ENCODE measurements at places on chromosomes 2 and 18.

DNA sequence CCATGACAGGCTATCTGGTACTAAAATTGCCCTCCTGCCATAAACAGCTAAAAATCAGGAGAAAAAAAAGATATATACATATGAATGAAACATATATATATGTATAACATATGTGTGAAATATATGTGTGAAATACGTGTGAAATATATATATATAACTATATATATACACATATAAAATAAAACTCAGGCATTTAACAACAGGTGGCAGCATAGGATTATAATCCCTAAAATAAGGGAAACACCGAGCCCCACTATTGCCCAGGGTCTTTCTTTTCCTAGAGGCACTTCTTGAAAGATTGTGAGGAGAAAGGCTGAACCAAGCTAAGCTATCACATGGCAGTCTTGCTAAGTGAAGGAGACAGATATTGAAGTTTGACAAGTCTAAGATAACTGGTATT, 65.9 kb upstream of the CYTIP start:
- no peak for DNase-seq

- DNase-seq = no peak
Measured at GRCh38 chr2:71410696-71411095, 42.7 kb upstream of the DYSF start.

DNA sequence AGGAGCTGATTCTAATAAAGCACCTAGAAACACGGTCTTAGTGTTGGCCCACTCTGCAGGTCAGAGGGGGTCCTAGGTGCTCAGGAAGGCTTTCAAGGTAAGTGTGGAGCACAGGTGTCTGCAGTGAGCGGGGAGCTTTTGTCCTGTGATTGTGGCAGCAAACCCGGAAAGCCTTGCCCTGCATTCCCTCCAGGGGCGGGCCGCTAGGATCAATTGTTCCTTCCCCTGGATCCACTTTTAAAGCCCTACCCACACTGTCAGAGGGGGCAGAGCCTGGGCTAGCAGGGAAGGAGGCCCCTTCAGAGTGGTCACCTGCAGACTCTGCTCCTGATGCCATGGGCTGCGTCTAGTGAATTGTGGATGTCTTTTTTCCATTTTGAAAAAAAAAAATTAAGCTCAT, 176.0 kb downstream of the CTIF start:
- DNase-seq = no peak

GRCh38 chr2:215368493-215368809, 56.6 kb downstream of the ATIC start:
- no peak for DNase-seq

GRCh38 chr2:238585836-238586821, 159.4 kb downstream of the ASB1 start:
- peak; percentile 3 for DNase-seq

DNA sequence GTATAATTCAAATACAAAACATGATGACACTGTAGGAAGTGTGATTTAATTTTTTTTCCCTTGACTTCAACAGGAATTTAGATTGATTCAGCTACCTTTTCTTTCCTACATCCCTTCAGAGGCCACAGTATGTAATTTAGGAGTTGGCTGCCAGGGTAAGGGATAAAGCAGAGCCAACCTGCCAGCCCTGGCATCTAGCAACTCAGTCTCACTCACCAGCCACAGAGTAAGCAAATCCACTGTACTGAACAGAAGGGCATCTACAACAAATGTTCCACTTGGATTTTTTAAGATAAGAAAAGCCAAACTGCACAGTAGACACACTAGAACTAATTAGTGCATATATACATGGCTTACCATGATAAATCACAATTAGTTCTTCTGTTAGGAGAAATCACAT, 54.3 kb upstream of the PEX13 start:
- no peak for DNase-seq

DNA sequence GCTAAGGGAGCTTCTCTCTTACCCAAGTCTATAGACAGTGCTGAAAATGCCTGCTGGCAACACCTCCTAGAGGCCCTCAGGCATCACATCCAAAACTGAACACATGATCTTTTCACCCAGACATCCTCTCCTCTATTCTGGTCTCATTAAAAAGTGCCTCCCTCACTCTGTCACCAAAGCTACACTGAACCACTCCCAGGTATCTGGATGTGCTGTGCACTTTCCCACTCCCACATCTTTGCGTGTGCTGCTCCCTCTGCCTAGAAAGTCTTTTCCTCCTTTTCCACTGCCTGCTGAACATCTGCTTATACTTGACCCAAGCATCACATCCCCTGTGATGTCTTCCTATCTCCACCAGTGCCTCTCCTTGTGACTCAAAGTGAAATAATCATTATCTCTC, 26.1 kb upstream of the STPG4 start:
- DNase-seq = no peak

DNA sequence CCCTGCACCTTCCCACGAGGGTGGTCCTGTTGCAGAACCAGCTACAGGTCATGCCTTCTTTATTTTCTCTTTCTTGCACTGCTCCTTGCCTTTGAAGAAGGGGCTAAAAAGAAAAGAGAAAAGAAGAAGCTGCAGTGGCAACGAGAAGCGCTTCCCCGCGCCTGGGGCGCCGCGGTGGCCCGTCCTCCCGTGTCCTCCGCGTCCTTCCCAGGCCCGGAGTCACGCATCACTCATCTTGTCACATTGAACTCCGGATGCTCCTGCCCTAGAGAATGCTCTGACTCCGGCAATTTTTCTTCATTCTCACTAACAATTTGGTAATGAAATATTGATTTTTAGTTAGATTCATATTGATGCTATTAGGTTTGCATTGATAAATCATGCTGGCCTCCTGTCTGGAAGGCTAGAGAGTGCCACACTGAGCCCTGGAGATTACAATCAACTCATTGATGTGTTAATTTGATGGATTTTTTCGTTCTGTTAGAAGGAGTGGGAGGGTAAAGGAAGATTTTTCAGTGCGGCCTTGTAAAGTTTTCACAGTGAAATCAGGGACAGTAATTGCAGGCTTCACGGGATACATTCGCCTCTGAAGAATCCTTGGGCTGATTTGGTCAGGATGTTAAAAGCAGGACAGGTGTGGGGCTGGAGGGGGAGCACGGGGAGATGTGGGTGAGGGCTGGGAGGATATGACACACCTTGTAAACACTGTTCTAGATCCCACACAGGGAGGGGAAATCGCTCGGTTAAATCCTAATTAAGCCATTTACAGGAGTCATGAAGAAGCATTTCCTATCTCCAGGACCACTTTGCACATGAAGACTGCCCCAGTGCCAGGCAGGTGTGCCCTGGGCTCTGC, 349.3 kb downstream of the ZNF516 start:
- DNase-seq = no peak

GRCh38 chr2:88866756-88867155, 175.3 kb downstream of the RPIA start:
- no peak for DNase-seq

DNA sequence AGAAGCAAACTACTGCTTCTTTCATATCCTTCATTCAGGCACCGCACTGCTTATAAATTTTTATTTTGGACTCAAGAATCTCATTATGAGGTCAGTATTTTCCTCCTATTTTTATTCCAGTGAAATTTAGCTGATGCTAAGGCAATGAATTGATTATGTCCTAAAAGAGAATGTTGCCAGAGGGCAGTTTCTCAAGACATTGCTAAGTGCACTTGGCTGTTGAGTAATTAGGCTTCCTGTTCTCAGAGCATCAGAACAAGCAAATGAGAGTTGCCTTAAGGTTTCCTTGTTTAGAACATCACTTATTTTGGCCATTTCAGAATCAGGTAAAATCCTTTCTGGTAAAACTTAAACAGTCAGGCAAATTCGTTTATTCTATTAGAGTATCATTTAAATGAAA, 548.6 kb upstream of the ZEB2 start:
- no peak for DNase-seq

DNA sequence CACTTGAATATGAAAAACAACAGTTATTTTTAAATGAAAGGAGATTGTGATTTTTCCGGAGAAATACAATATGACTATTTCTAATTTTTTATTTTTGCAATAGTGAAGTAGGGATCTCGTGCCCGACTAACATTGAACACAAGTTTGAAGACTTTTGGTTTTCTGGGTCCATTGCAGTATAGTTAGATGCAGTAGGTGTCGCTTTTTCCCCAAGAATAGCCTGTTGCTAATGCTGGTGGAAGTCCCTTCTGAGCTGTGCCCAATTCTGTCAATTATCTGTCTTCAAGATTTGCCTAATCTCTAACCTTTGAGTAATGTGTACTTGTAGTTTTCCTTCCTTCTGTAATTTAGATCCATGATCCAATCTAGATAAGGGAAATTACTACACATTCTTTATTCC, 36.5 kb downstream of the SEMA4F start:
- peak; percentile 48 for DNase-seq

DNA sequence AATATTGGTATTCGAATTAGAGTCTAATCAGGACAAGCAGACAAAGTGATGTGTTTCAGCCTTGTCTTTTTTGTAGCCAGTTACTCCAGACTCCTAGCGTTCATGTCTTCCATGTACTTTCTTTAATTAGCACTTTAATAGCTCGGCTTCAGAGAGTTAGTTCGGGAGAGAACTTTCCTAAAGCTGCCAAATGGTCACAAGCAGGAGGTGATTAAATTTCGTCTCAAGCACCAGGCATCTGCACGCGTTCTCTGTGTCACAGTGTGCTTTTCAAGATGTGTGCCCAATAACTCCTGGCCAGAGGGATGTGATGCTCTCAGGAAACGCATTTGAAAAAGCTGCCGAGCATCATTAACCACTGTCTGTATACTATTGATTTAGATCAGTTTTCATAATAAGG, 790.8 kb downstream of the SOCS6 start:
- no peak for DNase-seq

- DNase-seq = no peak
Measured at GRCh38 chr2:233519787-233520611, 46.6 kb downstream of the USP40 start.

- no peak for DNase-seq
Measured at GRCh38 chr2:3282056-3282998, 95.3 kb downstream of the EIPR1 start.

GRCh38 chr2:236166796-236167296, 1.3 kb downstream of the GBX2 start:
- DNase-seq = no peak

DNA sequence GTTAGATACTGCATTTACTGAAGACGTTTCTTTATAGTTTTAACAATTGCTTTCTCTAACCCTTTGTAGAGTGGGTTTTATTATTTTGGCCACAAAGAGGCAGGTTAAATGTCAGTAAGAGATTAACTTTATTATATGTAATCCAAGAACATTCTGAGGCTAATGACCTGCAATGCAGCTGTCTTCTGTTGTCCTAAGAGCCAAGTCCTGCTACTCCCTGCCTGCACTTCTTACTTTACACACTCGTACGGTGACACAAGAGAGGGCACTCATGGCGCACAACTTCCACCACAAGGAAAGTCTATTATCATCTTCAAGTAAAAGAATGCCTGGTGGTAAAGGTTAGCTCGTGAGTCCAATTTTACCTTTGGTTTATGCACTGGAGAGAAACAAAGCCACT, 471.0 kb upstream of the HNMT start:
- no peak for DNase-seq

- DNase-seq = no peak
Measured at GRCh38 chr2:227615906-227616305, 1.3 kb upstream of the SCYGR3 start.

DNA sequence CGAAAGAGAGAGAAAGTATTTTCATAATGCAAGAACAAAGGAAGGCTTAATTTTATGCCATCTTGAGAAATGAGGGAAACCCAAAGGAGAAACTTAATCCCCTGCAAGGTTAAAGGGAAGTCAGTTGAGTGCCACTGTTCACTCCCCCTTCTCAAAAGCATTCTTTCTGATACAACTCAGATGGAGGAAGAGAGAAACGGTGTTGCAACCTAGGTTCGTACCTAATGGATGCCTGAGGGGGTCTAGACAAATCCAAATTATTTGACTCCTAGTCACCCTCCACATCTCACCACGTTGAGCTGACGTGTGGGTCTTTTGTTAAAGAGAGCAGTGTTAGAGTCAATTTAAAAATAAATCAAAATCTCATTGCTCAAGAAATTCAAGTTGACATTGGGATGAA, 52.6 kb upstream of the UNC80 start:
- no peak for DNase-seq

- no peak for DNase-seq
Measured at GRCh38 chr2:198498516-198498915, 694.1 kb downstream of the PLCL1 start.

DNA sequence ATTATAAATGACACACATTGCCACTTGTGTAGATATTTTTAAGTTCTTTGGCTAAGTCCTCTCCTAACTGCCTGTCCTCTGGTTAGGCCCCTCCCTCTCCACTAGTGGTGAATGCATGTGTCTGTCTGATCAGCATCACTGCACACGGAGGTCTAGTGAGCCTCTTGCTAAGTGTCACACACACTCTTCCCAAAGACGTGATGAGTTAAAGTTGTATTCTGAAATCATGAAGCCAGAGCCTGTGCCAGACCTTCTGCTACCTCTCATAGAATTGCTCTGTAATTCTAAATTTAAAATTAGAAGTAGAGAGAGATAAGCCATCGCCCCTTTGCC, 41.3 kb downstream of the RALB start:
- DNase-seq = peak; percentile 30

- DNase-seq = no peak
Measured at GRCh38 chr2:71631411-71631931, 178.1 kb downstream of the DYSF start.

DNA sequence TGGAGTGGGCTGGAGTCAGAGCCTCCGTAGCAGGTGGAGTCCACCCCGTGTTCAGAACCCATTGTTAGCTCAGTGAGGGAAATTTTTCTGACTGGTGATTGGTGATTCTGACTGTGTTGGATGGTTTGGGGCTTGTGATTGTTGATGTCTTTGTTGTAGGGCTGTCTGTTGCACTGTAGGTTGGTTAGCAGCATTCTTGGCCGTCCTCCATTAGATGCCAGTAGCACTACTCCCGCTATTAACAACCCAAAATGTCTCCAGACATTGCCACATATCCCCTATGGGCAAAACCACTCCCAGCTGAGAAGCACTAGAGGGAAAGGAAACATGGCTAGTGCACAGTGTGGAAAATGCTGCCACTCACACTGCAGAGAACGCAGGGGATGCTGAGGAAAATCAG, 51.7 kb downstream of the ARMC9 start:
- DNase-seq = no peak

GRCh38 chr18:38464024-38464423, 898.4 kb upstream of the CELF4 start:
- DNase-seq = no peak

DNA sequence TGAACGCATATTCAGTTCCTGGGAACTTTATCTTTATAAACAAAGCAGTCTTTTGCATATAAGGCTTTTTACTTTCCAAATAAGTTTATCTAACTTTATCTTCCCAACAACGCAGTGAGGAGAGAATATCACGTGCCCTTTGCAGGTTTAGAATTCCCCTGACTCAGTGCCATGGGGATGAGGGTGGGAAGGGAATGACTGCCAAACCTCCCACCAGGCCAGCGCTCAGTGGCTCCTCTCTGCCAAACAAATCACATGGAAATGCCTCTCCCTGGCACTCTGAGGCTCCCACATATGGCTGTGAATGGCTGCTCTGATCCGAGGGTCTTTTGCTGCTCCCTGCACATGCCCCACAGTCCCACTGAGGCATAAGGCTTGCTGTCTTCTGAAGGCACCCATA, 158.3 kb downstream of the DNAH6 start:
- DNase-seq = no peak
